ENCODE measurements at places on chromosomes 11 and 22. TPM values are rescaled to one million over a fixed set of nuclear protein-coding genes. Genes with fewer than 3 reads are reported as not detected.

Gene OR5AL1
- total RNA-seq: not detected

Gene CLMP
- 0.50 TPM for total RNA-seq

Gene IL10RA
- 398 TPM for total RNA-seq

Gene SCT
- total RNA-seq: not detected

Gene FAT3
- total RNA-seq: not detected

Gene RELT
- total RNA-seq: 12.1 TPM

Gene MLC1
- total RNA-seq: not detected

Gene SLC15A3
- total RNA-seq: 4.6 TPM

Gene OSM
- total RNA-seq: 1.1 TPM

Gene OR51F1
- total RNA-seq: not detected

Gene STIM1
- total RNA-seq: 87.4 TPM

Gene BCO2
- total RNA-seq: 3.4 TPM

Gene P2RY6
- 0.61 TPM for total RNA-seq

Gene LRRC10B
- not detected for total RNA-seq

Gene PRR33
- total RNA-seq: not detected

Gene OR2AT4
- not detected for total RNA-seq

Gene TRIM34
- 11.6 TPM for total RNA-seq

Gene CAPN5
- total RNA-seq: 1.6 TPM

Gene CRYAB
- not detected for total RNA-seq

Gene RAG2
- total RNA-seq: not detected

Gene ALDH3B2
- total RNA-seq: not detected

Gene ZNF215
- not detected for total RNA-seq

Data from CD4-positive, alpha-beta memory T cell (primary cell).